ENCODE measurements at places on chromosomes 11 and 22.
A peak's percentile ranks its signal among the peaks of the same experiment; 100 is the strongest.

GRCh38 chr22:46027211-46028105, 50.5 kb upstream of the WNT7B start:
- DNase-seq: peak; percentile 55

DNA sequence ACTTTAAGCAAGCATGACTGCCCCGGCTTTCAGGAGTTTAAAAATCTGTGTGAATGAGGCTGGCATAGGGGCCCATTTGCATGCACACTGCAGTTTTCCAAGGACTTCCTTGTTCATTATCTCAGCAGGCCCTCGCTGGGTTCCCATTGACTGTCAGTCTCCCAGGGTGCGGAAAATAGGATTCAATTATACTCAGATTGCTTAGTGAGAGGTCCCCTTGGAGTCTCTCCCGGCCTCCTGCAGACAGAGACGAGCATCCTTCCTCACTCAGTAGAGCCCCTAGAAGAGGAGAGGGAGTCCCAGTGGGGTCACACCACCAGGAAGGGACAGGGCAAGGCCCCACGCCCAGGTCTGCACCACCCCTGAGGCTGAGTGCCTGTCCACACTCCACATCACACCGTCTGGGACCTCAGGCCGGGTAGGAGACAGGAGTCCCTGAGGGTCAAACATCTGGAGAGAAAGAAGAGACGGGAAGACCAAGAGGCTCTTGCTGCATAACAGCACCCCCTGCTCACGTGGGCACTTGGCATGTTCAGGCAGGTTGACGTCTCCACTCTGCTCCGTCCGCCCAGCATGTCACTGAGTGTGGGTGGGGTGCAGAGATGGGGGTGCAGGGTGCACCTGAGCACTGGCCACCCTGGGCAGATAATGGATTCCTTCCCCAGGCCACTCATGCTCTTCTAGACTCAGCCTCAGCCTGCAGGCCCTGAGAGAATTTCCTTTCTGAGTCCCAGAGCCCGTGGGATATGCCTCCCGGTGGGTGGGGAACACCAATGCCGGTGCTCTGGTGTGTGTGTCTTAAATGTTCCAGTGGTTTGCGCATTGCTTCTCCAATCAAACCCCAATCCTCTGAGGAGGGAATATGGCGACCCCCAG, 58.8 kb downstream of the MCM5 start:
- DNase-seq: peak; percentile 59

GRCh38 chr22:22154040-22154439, 90.5 kb upstream of the VPREB1 start:
- no peak for DNase-seq

DNA sequence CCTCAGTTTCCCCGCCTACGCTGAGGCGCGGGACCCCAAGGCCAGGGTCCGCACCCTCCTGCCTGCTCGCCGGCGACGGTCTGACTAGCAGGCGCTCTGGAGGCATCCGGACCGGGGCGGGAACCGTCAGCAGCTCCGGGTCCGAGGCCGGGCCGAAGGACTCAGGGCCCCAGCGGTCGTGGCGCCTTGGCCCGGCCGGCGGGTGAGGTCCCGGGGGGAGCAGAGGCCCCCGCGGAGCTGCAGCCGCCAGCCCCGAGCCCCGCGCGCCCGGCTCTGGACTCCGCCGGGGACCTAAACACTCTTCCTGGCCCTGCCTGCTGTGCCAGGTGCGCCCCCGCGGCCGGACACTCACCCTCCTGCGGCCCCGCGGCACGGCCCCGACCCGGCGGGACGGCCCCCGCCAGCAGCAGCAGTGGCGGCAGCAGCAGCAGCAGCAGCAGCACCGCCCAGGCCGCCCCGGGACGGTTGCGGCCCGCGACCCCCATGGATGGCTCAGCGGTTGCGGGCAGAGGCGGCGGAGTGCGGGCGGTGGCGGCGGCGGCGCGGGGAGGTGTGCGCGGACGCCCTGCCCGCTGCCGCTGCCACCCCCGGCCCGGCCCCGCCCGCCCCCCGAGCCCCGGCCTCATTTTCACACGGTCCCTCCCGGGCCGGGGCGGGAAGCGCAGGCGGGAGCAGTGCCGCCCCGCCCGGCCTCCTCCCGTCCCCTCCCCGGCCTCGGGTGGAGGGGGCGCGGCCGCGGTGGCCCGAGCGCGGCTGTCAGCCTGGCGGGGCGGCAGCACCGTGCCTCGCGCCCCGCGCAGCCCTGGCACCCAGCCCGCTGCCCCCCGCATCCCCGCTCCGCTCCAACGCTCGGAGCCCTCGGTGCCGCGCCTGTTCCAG, at the start of gene SCUBE2:
Gene SCUBE2, minus strand, starts transcription at position 556 of the 879 bp plus-strand sequence. Its CDS starts 71 bp downstream, at position 485.
- DNase-seq: no peak

GRCh38 chr11:46238967-46239800, 38.3 kb upstream of the CREB3L1 start:
- DNase-seq: peak; percentile 80

DNA sequence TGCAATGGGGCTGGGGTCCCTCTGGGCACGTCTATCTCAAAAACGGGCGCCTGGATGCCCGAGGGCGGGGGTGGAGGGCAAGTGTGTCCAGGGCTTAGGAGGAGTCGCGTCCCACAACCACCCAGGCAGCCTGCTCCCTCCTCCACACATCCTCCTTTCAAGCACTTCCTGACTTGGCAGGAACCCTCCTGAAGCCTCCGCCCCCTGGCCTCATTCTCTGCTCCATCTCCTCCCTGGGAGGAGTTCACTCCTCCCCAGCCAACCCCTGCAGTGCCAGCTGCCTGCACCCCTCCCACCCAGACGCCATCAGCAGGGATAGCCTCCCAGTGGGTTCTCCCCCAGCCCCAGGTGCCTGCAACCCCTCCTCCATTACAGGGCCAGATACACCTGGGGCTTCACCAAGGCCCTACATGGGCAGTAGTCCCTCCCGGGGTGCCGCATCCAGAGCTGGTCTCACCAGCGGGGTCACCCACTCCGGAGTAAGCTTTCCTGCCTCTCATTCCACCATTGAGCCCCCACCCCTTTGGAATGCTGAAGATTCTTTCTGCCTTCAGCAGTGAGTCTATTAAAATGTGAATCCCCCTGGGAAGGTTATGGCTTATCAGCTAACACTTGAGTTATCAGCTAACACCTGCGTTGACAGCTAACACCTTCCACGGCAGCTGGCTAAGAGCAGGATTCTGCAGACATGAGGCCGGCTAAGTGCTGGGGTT, 24.4 kb downstream of the RTN4R start:
- peak; percentile 24 for DNase-seq

- no peak for DNase-seq
These were observed 24.7 kb downstream of the RCOR2 start for GRCh38 chr11:63892228-63892627.

DNA sequence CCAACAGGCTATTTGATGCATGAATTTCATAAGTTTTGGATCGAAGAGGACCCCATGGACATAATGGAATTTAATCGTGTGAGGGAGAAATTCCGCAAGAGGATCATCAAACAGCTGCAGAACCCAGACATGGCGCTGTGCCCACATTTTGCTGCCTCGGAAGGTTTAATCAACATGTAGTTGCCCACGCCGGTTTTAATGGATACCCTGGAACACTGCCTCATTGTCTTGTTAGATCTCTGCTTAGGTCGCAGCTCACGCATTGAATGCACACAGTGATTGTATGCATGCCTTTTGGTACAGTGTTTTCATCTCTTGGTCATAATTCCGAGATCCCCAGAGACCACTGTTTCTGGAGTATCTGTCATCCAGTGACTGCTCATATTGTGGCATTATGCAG, 46.8 kb downstream of the SLN start:
- peak; percentile 92 for DNase-seq

DNA sequence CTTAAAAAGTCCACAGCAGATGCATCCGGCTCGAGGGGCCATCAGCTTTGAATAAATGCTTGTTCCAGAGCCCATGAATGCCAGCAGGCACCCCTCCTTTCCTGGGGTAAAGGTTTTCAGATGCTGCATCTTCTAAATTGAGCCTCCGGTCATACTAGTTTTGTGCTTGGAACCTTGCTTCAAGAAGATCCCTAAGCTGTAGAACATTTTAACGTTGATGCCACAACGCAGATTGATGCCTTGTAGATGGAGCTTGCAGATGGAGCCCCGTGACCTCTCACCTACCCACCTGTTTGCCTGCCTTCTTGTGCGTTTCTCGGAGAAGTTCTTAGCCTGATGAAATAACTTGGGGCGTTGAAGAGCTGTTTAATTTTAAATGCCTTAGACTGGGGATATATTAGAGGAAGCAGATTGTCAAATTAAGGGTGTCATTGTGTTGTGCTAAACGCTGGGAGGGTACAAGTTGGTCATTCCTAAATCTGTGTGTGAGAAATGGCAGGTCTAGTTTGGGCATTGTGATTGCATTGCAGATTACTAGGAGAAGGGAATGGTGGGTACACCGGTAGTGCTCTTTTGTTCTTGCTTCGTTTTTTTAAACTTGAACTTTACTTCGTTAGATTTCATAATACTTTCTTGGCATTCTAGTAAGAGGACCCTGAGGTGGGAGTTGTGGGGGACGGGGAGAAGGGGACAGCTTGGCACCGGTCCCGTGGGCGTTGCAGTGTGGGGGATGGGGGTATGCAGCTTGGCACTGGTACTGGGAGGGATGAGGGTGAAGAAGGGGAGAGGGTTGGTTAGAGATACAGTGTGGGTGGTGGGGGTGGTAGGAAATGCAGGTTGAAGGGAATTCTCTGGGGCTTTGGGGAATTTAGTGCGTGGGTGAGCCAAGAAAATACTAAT, 1.9 kb downstream of the NEAT1 start:
- DNase-seq: no peak

DNA sequence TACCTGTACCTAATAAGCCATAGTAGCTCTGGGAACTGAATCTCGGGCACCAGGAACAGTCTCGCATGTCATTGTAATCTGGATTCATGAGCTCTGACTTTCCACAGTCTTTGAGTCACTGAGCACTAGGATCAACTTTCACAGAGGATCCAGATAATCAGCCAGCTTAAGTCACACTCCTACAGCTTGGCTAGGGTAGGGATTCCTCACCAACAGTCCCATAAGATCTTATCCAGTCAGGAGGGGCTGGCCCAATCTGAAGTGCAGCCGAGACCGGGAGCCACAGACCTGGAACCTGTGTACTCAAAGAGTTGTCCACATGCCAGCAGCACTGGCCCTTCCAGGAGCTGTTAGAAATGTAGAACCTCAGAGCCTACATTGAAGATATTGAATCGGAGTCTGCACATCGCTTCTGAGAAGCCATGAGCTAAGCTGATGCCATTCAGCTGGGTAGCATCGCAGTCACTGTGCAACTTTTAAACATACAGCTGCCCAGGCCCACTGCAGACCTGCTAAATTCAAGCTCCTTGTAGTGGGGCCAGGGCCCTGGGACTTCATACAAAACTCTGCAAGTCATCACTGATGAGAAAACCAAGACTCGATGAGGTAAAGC, 538.8 kb upstream of the B3GAT1 start:
- no peak for DNase-seq

DNA sequence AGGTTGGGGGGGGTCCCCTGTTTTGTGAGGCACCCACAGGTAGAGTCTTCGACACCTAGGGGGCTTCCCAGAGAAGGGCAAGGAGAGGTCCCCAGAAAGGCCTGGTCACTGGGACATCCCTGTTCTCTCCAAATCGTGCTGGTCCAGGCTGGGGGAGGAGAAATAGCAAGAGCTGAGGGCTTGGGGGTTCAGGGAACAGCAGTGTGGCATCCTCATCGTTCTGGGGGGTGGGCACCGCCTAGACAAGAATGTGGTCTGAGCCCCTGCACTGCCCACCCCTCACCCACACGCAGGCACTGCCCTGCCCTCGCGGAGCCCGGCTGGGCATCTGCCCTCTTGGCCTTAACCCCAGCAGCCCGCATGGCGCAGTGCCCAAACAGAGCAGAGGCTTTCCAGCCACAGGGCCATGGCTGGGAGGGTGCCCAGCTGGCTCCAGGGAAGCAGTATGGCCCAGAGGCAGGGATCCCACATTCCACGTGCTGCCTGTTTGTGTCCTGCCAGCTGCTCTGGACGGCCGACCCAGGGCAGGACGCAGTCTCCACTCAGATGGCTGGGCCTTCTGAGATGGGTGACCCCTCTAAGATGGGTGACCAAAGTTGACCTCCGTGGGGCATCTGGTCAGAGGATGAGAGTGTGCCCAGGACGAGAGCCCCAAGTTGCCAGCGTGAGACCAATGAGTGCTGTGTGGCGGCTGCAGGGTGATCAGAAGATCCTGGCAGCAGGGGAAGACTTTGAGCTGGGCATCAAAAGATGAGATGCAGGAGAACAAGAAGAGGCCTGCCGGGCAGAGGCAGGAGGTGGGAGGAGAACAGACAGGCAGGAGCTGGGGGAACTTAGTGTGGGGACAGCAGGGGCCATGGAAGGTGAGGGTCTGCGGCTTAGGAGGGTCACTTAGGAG, 14.4 kb downstream of the SCARF2 start:
- DNase-seq: no peak

DNA sequence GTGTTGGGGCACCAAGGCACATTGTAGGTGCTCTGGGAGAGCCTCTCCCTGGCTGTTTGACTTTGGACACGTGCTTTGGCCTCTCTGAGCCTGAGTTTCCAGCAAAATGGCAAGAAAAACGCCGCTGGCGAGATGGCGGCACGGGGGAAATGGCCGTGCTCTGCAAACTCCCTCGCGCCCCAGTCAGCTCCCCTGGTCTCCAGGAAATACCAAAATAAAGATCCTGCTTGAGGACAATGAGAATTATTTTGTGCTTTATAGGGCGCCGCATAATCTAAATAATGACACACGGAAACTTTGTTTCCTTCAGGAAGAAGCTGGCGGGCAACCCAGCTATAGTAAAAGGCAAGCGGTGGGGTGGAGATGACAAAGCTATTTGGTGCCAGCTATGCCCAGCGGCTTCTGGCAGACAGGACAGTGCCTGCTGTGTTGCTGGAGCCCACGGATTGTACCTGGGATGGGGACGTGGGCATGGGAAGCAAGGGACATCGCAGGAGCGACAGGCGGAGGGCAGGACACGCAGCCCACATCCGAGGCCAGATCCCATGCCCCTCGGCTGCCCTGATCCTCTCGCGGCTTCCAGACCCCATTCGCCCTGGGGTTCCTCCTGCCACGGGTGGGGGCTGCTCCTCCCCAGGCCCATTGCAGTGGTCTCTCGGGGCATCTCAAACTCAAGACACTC, 26.3 kb upstream of the RFPL3 start:
- DNase-seq: no peak

- no peak for DNase-seq
These were observed 974.7 kb upstream of the CCDC90B start for GRCh38 chr11:84260862-84261261.

DNA sequence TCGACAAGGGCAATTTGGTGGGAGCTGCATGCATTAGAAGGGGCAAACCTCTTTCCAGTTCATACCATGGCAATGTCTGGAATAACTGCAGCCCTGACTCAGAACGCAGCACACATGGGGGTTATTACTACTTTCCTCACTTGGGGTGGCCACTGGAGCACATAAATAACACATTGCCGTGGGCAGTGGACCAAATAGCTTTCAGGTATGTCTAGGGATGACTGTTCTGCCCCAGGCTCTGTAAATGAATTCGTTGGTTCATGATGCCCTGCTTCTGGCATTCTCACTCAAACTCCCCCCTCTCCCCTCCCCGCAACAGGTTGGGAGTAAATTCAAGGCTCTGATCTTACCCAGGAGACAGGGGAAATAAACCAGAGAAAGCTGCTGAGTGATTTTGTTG, 238.0 kb upstream of the PLET1 start:
- no peak for DNase-seq

DNA sequence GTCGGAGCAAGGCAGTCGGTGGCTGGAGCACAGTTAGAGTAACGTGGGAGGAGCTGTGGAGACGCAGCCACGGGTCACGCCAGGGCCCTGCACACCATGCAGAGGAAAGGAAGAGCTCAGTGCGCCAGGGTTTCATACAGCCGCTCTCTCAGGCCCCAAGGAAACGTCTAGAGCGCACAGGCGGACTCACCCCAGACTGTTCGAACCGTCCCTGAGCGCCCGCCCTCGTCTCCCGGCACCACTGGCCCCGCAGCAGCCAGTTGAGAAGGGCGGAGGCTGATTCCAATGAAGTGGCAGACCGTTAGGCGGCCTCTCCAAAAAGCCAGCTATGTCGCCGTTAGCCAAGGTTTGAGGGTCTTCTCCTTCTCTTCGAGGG, 483 bp upstream of the HYLS1 start:
- DNase-seq: no peak

Data from NCI-H526 treated with DMSO at 0.1 percent for 48 hours (cell line).